ENCODE measurements at places on chromosomes 1 and 21. TPM values are rescaled to one million over a fixed set of nuclear protein-coding genes. Genes with fewer than 3 reads are reported as not detected.
A peak's percentile ranks its signal among the peaks of the same experiment; 100 is the strongest.

- no peak for DNase-seq
These were observed 466.4 kb downstream of the NPHP4 start for GRCh38 chr1:5525597-5526384.

DNA sequence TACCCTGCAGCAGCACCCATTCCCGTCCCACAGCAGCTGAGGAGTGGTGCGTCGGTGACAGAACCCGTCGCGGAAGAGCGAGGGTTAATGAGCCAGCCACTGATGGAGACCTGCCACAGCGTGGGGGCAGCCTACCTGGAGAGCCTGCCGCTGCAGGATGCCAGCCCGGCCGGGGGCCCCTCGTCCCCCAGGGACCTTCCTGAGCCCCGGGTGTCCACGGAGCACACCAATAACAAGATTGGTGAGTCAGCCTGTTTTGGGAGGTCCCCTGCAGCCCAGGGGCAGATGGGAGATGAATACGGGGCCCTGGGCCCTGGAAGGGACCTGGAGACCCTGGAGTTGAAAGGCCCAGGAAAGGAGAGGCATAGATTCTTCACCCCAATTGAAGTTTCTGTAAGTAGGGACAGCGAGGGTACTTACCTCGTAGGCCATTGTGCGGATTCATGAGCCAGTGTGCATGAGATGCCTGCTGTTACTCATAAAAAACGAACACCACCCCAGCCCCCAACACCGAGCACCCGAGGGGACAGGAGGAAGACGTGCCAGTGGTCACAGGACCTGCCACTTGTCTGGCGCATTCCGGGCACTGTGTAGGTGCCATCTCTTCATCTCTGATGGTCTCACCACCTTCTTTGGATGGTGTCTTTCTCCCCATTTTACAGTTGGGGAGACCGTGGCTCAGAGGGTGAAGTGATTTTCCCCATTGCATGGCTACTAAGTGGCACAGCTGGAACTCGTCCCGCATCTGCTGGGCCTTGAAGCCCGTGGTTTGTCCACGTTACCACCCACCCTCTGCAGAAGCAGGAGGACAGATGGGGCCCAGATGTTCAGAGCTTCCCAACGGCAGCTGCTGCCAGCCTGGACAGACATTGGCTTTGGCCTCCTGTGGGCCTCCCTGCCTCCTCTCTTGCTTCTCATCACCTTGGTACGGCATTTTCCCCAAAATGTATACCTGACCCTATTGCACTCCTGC is 28.3 kb upstream of the TNFRSF1B start:
- no peak for DNase-seq

DNA sequence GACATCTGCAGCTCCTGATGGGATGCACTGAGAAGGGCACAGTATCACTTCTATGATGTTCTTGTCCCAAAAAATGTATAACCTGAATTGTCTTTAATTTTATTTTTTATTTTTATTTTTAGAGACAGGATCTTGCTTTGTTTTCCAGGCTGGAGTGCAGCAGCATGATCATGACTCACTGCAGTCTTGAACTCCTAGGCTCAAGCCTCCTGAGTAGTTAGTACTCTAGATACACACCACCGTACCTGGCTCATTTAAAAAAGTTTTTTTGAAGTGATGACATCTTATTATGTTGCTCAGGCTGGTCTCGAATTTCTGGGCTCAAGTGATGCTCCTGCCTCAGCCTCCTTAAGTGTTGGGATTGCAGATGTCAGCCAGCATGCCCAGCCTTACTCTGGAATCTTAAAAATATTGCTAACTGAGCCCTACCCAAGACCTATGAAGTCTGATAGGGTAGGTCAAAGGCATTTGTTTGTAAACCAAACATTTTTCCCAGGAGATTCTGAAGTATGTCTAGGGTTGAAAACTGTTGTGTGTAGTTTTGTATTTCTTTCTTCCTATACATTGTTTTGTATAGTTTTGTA is 68.9 kb downstream of the ATF6 start:
- no peak for DNase-seq

- no peak for DNase-seq
These were observed 1.2 kb downstream of the PLCH2 start for GRCh38 chr1:2477309-2477708.

- peak; percentile 42 for DNase-seq
These were observed 17.9 kb downstream of the TNFRSF25 start for GRCh38 chr1:6447818-6448748.

DNA sequence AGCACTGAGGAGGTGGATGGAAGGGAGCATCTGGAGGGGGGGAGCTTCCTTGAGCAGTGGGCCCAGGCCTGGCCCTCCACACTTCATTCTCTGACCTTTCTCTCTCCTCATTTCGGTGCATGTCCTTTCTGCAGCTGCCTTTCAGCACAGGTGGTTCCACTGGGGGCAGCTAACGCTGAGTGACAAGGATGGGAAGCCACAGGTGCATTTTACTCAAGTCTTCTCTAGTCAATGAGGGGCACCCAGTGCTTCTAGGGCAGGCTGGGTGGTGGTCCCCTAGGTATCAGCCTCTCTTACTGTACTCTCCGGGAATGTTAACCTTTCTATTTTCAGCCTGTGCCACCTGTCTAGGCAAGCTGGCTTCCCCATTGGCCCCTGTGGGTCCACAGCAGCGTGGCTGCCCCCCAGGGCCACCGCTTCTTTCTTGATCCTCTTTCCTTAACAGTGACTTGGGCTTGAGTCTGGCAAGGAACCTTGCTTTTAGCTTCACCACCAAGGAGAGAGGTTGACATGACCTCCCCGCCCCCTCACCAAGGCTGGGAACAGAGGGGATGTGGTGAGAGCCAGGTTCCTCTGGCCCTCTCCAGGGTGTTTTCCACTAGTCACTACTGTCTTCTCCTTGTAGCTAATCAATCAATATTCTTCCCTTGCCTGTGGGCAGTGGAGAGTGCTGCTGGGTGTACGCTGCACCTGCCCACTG is 43.2 kb downstream of the YARS1 start:
- DNase-seq = no peak

DNA sequence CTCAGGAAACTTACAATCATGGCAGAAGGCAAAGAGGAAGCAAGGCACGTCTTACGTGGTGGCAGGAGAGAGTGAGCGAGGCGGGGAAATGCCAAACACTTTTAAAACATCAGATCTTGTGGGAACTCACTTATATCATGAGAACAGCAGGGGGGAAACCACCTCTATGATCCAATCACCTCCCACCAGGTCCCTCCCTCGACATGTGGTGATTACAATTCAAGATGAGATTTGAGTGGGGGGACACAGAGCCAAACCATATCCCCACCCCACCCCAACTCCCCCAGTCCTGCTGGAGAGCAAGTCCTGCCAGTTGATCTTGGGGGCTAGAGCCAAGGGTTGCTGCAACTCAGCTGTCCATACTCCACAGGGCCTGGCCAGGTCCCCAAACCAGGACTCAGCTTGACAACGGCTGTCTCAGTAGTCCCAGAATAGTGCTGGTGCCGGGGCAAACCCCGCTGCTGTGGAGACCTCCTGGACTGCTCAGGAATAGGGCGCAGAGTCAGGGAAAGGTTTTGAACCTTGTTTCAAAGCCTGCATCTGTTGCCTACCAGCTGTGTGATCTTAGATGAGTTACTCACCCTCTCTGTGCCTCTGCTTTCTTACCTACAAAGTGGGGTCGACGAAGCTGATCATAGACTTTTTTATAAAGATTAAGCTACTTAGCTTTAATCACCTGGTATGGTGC is 79.5 kb downstream of the STUM start:
- DNase-seq = no peak

- DNase-seq = no peak
These were observed 62.4 kb downstream of the HIVEP3 start for GRCh38 chr1:41856151-41856943.

GRCh38 chr1:64308866-64309265 is 105.4 kb downstream of the UBE2U start:
- DNase-seq = no peak

- no peak for DNase-seq
These were observed 25.8 kb downstream of the IL6R start for GRCh38 chr1:154430903-154431302.

DNA sequence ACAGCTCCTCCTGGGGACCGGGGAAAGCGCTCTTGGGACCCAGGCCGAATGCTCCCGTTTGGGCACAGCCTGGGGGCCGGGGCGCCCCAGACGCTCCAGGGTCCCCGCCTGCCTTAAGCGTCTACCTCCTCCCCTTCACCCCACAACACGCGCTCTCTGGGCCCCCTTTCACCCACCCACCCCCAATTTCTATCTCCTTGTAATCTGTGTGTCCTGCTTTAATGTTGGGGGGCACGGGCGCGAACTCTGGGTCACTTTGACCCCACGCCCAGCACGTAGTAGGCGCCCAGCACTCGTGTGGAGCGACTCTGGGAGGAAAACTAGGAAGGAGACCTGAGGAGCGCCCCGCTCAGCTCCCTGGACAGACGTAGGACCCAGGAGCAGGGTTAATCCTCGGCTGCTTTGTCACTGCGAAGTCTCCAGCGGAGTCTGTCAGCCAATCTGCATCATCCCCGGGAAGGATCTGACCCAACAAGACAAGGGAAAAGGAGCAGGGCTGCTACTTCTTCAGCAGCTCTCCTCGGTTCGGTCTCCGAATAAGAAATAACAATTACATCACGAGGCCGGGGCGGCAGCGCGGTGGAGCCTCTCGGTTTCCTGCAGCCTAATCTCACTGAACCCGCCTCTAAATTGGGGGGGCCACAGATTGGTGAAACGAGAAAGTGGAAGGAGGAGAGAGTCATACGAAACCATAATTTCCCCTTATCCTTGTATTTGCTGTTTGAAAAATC is 757 bp upstream of the NRIP1 start:
- no peak for DNase-seq

GRCh38 chr1:109788695-109789521 is 25.2 kb upstream of the EPS8L3 start:
- DNase-seq = peak; percentile 10

DNA sequence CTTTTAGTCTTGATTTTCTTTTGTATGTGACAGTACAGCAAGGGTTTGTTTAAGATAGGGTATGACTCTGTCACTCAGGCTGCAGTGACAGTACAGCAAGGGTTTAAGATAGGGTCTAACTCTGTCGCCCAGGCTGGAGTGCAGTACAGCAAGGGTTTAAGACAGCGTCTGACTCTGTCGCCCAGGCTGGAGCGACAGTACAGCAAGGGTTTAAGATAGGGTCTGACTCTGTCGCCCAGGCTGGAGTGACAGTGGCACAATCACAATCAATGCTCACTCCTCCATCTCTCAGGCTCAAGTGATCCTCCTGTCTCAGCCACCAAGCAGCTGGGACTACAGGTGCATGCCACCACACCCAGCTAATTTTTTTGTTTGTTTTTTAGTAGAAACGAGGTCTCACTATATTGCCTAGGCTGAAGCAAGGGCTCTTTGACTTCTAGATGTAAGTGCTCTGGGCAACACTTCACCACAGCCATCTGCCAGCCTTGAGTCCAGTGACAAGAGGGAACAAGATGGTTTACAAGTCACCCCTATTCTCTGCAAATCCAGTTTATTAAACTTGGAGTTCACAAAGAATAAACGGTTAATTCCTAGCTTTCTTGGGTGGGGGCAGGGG is 965 bp upstream of the SH2D5 start:
- no peak for DNase-seq

DNA sequence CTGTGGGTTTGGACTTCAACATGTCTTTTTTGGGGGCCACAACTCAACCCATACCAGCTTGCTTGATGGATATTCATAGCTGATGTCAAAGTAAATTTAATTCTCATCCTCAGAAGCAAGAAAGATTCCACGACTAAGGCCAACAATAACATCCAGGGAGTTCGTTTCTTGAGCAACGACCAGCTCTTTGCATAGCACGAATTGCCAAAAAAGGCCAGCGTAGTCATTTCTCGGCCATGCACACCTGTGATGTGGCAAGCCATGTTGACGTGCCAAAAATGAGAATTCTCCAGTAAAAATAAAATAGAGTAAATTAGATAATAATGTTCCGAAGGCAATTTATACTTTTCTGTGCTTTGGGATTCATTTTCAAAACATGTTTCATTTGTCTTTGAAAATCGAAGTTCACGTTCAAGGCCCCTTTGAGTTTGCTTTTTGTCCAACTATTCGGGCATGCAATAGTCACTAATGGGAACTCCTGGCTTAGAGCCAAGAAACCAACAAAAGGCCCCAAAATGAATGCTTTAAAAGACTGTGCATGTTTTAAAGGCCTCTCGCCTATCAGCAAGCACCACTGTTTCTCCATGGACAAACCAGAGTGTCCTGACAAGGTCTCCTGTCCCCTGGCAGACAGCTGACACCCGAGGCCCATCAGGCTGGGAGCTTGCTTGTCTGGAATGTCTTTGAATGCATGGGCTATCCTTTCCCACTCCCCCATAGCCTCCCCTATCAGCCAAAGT is 14.4 kb upstream of the IGSF5 start:
- no peak for DNase-seq

- peak; percentile 52 for DNase-seq
These were observed 735 bp downstream of the TTC13 start for GRCh38 chr1:230977761-230978490.

DNA sequence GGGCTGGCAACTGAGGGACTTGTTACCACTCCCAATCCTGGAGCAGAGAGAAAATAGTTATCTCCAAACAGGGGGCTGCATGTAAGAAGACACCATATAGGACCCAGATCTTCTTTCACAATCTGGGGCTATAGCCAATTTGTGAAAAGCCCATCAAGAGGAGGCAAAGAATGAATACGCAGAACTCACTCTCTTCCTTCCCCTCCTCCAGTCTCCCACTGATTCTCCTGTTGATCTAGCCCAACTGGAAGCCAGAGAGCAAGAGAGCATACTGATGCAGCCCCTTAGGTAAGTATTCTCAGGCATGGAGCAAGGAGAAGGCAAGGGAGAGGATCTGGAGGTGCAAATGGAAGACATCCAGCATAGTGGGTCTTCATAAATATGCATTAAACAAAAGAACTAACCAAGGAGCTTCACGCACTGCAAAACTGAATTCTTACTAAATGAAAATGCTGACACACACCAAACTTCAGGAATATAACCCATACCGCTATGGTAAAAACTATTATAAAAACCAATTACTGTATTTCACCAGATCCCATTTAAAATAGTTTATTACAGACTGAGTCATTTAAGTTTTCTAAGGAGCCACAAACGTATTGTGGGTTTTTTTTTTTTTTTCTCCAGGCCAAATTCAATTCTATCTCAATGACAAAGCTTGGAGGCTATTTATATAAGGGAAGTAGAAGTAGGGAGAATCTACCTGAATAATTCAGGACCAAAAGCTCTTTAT is 15.5 kb upstream of the HMGB4 start:
- DNase-seq = no peak

DNA sequence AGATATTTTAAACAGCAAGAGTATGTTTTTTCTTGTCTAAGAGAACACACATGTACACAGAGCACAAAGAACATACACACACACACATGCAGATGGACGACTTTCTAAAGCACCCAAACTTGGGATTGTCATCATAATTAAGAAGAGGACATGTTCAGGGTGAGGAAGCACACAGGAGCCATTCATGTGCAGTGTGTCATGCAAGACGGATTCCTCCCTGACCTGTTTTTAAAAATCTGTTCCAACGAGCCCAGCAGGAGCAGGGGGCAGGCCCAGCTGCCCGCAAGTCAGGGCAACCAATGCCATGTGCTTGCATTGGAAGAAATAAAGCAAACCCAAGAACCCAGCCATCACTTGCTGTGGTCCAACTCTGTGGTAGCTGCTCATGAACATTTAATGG is 167.3 kb upstream of the ZNF644 start:
- no peak for DNase-seq

MYCL gene
- 1.3 TPM for total RNA-seq

MIA3 gene
- 57.1 TPM for total RNA-seq

CTSK gene
- total RNA-seq = 2.1 TPM

OLFML3 gene
- 0.34 TPM for total RNA-seq

HCRTR1 gene
- total RNA-seq = not detected

RAB42 gene
- not detected for total RNA-seq

TGFBR3 gene
- not detected for total RNA-seq

LCK gene
- 135 TPM for total RNA-seq

RGS18 gene
- 9.8 TPM for total RNA-seq

Data from OCI-LY7 (cell line).